ENCODE measurements at places on chromosomes 11 and 22. TPM values are rescaled to one million over a fixed set of nuclear protein-coding genes. Genes with fewer than 3 reads are reported as not detected.

GRCh38 chr11:2576549-2576948 lies 123.2 kb downstream of the KCNQ1OT1 start:
- DNase-seq: no peak

DNA sequence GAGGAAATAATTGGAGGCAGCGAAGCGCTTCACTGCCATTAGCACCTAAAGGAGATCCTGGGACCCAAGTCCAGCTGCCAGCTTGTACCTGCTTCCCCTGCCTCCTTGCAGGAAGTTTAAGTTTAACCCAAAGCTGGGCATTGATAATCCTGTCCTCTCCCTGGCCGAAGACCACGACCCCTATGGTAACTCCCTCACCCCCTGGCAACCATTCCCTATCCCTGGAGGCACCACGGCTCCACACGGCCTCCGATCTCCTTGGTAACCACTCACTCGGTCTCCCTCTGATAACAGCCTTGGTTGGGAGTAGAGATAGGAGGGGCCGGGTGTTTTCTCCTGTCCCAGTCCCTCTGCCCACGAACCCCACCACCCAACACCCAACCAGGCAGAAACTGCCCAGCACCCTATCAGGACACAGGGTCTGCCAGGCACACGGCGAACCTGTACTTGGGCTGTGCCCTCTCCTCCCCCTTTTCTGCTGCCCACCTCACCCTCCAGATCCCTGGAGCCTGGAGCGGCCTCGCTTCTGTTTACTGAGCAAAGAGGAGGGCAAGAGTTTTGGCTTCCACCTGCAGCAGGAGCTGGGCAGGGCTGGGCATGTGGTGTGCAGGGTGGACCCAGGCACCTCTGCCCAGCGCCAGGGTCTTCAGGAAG lies 833 bp downstream of the NHERF4 start:
- no peak for DNase-seq

DNA sequence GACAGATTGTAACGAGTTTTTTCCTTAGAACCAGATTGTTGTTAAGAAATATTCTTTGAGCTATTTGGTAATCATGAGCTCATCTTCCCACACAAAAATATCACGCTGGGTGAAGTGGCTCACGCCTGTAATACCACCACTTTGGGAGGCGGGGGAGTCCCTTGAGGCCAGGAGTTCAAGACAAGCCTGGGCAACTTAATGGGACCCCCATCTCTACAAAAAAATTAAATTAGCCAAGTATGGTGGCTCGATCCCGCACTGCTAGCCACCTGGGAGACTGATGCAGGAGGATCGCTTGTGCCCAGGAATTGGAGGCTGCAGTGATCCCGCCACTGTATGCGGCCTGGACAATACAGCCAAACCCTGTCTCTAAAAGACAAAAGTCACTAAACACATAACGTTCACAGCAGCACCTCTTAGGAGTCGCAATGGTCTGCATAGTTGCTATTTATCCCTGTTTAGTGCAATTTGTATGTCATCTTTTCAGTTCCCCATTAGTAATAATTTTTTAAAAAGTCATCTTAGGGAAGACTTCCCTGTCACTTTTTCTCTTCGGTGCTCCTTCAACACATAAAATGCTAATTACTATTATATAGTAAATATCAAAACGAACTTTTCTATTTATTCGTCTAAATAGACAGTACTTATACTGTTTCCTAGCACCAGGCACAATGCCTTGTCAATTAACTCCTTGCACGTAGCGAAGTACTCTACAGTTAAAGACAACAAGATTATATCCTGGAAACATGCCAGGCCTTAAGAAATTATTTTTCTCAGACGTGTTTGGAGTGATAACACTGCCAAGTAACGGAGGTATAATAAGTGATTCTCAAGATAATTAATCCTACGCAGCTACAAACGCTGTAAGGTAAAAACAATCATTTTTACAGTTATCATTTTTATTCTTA lies 1.1 kb downstream of the ST13 start:
- no peak for DNase-seq

- no peak for DNase-seq
These were observed 112.7 kb downstream of the ZBTB16 start for GRCh38 chr11:114172055-114172861.

DNA sequence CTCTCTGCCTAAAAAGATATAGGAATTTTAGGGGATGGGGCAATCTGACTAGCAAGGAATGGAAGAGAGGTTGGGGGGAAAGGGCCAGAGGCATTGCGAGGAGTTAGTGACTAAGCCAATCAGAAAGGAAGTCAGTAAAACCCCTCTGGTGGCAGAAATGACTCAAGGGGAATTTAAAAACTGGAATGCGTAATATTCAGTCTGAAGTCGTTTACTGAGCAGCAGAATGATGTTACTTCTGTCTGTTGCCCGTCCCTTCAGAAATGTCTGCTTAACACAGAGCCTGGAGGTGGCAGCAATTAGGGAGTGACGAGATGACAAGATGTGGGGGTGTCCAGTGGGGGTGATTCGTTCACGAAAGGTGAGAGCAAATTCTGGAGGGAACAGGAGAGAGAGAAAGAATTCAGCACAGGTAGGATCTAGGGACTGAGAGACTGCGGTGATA lies 107.7 kb upstream of the CLMP start:
- peak; percentile 40 for DNase-seq

DNA sequence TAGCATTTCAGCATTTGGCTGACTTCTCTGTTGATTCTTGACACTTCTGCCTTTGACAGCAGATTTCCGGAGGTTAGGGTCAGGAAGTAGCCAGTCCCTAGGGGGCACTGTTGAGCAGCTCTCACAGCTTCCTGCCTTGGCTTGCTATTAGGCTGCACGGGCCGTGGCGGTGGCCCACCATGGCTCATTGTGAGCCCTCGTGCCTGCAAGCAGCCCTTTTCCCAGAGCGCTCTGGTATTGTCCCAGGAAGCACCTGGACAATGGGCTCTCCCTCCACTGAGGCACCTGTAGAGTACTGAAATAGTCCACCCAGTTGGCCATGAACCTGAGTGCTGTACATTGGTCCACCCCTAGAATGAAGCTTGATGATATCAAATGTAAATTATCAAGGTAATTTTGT lies 100.2 kb upstream of the GAL start:
- peak; percentile 11 for DNase-seq

DNA sequence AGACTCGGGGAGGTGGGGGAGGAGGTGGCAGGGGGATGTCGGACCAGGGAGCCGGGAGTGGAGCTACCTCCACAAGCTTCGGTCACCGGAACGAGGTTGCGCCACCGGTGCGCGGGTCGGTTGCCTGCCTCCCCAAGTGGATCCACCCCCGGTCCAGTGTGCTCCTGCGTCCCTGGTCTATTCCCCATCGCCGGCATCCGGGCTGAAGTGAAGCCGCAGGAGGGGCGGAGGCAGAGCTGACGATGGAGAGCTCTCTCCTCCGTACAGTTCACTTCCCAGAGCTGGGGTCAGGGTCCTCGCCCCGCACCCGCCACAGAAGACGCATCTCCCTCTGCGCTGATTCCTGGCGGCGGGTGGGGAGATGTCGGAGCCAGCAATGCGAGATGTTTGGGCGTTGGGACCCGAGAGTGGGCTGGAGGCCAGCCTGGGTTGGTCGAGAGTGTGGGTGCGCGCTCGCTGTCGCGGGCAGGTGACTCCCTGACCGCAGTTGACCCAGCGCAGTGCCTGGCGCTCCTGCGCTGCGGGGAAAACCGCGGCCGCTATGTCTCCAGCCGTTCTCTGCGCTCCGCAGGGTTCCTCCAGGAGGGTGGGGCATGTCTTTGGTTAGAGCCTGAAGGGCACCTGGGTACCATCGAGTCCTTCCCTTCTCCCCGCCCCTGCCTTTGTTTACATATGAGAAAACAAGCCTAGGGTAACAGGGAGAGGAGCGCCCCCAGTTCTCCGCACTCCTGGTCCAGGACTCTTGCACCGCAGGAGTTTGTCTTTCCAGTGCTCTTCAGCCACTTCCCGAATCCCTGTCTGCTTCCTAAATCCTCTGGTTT lies 1.7 kb downstream of the C11orf96 start:
- no peak for DNase-seq

- DNase-seq: no peak
These were observed 38.3 kb downstream of the IRAG1 start for GRCh38 chr11:10655227-10655626.

- no peak for DNase-seq
These were observed 54.6 kb upstream of the OR5P2 start for GRCh38 chr11:7851391-7851790.

DNA sequence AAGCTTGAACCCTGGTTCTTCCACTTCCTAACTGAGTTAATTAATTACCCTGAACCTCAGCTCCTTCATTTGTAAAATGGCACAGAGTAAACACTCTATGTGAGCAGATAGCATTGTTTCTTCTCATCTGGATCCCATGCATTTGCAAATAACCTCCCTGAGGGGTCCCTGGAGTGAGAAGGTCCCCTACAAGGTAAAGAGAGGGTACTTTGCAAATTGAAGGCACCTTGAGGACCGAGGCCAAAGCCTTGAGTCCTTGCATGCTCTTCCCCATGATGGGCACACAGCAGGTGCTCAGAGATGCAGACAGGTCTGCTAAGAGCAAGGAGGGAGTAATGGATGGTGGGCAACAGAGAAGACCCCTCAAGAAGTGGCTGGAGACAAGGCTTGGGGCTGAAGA lies 33.2 kb downstream of the OTOG start:
- DNase-seq: no peak

GRCh38 chr11:42319921-42320320 lies 860.5 kb upstream of the LRRC4C start:
- DNase-seq: no peak

DNA sequence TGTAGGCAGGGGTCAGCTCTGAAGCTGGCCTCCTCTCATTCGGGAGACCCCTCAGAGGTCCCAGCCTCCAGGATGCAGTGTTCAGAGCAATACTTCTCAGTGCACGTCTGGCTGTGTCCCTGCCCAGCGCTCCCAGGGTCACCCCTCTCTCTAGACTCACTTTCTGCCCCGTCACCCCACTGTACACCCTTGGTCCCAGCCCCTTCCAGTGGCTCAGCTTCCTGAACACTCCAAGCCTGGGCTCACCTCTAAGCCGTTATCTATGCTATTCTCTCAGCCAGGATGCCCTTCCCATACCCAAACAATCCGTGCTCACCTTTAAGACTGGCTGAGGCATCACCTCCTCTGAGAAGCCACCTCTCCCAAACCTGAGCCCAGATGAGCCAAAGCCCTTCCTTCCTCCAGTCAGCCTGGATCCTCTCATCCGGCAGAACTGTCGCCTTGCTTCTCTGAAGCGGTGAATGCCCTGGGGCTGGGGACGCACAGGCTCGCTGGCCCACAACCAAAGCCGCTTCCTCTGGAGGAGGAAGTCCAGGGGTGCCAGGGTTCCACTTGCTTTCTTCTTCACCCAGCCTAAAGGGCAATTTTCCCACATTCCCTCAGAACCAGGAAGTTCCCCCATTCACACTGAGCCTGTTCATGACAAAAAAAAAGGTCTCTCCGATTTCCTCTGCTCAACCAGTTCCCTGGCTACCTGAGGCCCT lies 13.7 kb upstream of the CDKN1C start:
- no peak for DNase-seq

- DNase-seq: no peak
These were observed 12.7 kb downstream of the LINC01488 start for GRCh38 chr11:69493931-69494821.

The NPAS4 gene
- total RNA-seq: not detected

The HOATZ gene
- not detected for total RNA-seq

The FSHB gene
- total RNA-seq: not detected

The APOL3 gene
- total RNA-seq: 177 TPM

The BTBD18 gene
- total RNA-seq: not detected

The ZDHHC24 gene
- total RNA-seq: 15.5 TPM
